ENCODE measurements at places on chromosomes 3 and 15.

DNA sequence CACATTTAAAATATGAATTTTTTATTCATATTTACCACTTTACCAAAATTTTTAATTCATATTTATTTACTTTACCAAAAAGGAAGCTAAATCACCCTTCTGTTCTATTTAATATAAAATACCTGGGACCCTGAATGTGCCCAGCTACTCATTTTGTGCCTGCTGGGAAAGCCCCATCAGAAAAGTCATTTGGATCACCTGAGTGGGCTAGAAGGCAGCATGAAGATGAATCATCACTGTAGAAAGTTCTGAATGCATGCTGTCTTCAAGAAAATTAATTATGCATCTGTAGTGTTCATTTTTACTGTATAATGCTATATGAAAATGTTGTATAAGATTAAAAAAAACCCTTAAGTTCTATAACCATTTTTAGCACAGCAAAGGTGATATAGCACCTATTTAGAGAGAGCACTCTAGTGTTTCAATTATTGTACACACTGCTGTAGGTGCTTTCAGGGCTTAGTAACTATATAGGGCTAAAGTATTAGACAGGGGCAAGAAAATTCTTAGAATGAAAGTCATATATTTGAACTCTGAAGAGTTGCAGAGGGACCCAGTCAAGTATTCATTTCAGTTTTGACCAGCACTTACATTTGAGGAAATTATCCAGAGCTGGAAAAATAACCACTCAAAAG lies 175.1 kb downstream of the NFKBIZ start:
- no peak for DNase-seq

DNA sequence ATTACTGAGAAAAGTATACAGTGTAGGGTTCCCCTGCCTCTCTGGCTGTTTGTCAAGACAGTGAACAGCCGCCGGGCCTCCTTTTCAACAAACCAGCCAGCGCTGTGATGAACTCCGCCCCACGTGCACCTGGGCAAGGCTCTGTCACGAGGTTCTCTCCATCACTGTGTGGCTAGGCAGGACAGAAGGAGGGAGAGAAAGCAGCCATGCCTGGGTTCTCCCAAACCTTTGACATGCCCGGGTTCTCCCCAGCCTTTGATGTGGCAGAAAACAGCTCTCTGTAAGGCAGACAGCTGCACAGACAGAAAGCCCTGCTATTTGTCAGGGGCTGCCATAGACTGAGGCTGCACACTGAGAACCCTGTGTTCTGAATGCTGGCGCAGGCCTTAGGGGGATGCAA lies 101.4 kb upstream of the TRPM1 start:
- DNase-seq = no peak

- DNase-seq = no peak
Measured at GRCh38 chr15:101149864-101150722, 101.8 kb downstream of the CHSY1 start.

DNA sequence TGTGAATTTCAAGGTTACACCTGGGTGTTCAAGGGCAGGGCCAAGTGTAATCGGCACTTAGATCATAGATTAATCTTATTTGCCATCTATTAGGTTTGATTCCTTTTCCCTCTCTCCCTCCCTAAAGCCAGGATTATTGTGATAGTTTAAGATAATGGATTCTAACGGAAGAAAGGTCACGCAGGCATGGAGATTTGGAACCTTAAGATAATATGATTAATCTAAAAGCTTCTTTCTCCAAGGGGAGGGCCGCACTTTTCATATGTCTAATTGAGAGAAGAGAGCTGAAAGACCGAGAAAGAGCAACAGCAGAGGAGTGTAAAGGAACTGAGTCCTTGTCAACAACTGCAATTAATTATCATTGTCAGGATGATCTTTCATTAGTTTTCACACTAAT lies 858.8 kb upstream of the NR2F2 start:
- DNase-seq = no peak

GRCh38 chr3:106943071-106943470 lies 434.2 kb upstream of the CCDC54 start:
- no peak for DNase-seq

Data from KBM-7 (cell line).